ENCODE measurements at places on chromosomes 4 and X.

DNA sequence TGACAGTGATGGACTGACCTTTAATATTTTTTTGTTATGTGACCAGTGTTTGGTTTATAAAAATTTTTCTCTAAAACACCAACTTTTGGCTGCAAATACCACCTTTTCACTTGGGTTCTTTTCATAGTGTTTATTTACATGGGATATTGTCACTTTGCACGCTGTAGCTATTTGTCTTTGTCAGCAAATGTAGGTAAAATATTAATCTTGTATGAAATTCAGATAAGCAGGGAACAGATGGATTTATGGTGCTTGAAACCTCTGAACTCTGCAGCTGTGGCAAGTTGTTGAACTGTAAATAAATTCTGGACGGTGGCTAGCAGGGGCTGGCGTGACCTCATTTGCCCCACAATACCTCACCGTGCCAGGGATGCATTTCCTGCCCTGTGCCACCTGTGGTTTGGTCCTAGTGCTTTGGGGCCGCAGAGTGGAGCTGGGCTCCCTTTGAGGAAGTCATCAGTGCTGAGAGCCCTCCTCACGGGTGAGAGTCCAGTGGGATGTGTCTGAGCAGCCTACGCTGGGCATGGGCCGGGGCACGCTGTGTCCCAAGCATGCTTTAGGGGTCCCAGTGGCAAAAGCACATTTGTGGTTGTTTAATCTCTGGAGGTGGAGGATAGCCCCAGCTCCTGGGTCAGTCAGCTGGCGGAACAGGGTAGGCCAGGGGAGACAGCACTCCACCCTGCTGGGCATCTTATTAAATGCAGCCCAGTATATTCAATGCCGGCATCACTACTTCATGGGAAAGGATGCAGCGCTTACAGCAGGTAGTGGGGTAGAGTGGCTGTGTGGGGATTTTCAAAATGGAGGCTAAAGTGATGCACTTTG lies 108.6 kb downstream of the TBL1X start:
- no peak for DNase-seq

DNA sequence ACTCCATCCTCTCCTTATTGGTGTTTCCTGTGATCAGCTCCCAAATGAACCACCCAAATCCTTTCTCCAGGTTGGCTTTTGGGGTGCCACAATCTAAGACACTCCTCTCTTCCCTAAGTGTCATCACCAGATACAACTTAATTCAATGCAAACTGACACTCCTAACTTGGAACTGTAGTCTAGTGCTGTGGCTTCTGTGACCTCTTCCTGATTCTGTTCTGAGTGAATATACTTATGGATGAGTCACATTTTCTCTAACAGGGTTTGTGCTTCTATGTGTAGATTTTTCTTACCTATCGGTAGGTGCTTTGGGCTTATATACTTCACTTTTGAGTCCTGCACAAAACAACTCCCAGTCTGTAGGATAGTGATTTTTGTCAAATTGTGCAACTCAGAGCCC lies 141.3 kb upstream of the MAOA start:
- DNase-seq, result no peak

GRCh38 chr4:127630152-127630551 lies 2.6 kb upstream of the INTU start:
- DNase-seq, result no peak

GRCh38 chr4:24210332-24210902 lies 320.6 kb upstream of the PPARGC1A start:
- no peak for DNase-seq

GRCh38 chr4:6556263-6556662 lies 18.7 kb upstream of the MAN2B2 start:
- no peak for DNase-seq

- DNase-seq, result no peak
These were observed 244.2 kb downstream of the PACRGL start for GRCh38 chr4:20944451-20944850.

- DNase-seq, result no peak
These were observed 28.1 kb downstream of the FAM9A start for GRCh38 chrX:8773117-8773516.

- no peak for DNase-seq
These were observed 69.7 kb upstream of the DCLK2 start for GRCh38 chr4:150008546-150008945.

Measured in stimulated activated CD4-positive, alpha-beta T cell treated with anti-CD3 and anti-CD28 coated beads, Interleukin-12 subunit alpha, Interleukin-12 subunit beta, amount 100 ng/mL, for 4 hours (primary cell).